ENCODE measurements at places on chromosomes 5 and 9.

GRCh38 chr5:37554938-37555337 lies 175.8 kb downstream of the WDR70 start:
- H3K27ac ChIP-seq = no peak overlapping the region
- peaks cover 6% of the 10 kb centered on the region for H3K36me3 ChIP-seq
- no peaks in the 10 kb centered on the region for H3K4me1 ChIP-seq
- no peak overlapping the region for H3K4me3 ChIP-seq
- no peaks in the 10 kb centered on the region for H3K27me3 ChIP-seq

DNA sequence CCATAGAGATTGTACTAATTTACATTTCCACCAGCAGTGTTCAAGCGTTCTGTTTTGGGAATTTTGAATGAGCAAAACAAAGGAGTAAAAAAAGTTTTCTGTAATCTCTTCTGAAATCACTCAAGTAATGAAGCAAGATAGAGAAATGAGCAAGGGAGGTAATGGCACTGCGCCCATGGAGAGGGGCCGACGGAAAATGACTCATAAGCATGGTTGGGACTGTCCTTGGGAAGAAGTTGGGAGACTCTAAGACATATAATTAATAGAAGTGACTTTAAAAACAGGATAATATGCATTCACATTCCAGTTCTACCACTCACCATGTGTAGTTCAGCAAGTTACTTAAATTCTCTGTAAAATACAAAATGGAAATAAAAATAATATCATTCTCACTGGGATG lies 62.5 kb upstream of the C5orf46 start:
- H3K27me3 ChIP-seq = no peaks in the 10 kb centered on the region
- H3K4me3 ChIP-seq = no peak overlapping the region
- peak overlapping the region; percentile 79 for H3K27ac ChIP-seq
- H3K36me3 ChIP-seq = peaks cover 15% of the 10 kb centered on the region
- DNase-seq = no peak

GRCh38 chr9:134060546-134060945 lies 7.3 kb downstream of the BRD3 start:
- H3K36me3 ChIP-seq = no peaks in the 10 kb centered on the region
- no peak overlapping the region for H3K4me3 ChIP-seq
- no peaks in the 10 kb centered on the region for H3K27me3 ChIP-seq
- peak overlapping the region; percentile 35 for H3K27ac ChIP-seq
- no peak for DNase-seq

GRCh38 chr5:4017076-4017803 lies 421.6 kb downstream of the IRX1 start:
- peaks cover 2% of the 10 kb centered on the region for H3K36me3 ChIP-seq
- H3K4me3 ChIP-seq = no peak overlapping the region
- H3K27ac ChIP-seq = no peak overlapping the region

- no peaks in the 10 kb centered on the region for H3K36me3 ChIP-seq
- H3K4me3 ChIP-seq = no peak overlapping the region
- peaks cover 9% of the 10 kb centered on the region for H3K4me1 ChIP-seq
- no peak overlapping the region for H3K27ac ChIP-seq
- H3K27me3 ChIP-seq = peaks cover 2% of the 10 kb centered on the region
- DNase-seq = no peak
These were observed 79.4 kb upstream of the DIRAS2 start for GRCh38 chr9:90722071-90722470.

DNA sequence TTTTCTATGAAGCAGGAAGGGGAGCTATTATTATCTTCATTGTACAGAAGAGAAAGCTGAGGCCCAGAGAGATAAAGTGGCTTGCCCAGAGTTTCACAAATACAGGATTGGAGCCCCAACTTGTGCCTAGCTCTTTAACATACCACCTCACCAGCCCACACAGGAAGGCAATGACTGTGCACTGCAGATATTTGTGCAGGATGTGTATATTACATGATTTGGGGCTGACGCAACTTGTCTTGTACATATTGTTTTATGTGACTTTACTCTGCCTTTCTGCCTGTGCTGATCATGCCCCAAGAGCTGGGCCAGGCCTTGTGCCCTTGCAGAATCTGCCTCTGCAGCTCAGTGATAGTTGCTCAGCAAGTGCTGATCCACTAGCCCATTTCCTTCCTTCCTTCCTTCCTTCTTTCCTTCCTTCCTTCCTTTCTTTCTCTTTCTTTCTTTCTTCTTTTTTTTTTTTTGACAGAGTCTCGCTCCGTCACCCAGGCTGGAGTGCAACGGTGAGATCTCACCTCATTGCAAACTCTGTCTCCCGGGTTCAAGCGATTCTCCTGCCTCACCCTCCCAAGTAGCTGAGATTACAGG lies 106.6 kb upstream of the TBCA start:
- DNase-seq = no peak
- H3K27ac ChIP-seq = peak overlapping the region; percentile 31
- peaks cover 4% of the 10 kb centered on the region for H3K4me1 ChIP-seq
- peaks cover 19% of the 10 kb centered on the region for H3K27me3 ChIP-seq
- no peak overlapping the region for H3K4me3 ChIP-seq

DNA sequence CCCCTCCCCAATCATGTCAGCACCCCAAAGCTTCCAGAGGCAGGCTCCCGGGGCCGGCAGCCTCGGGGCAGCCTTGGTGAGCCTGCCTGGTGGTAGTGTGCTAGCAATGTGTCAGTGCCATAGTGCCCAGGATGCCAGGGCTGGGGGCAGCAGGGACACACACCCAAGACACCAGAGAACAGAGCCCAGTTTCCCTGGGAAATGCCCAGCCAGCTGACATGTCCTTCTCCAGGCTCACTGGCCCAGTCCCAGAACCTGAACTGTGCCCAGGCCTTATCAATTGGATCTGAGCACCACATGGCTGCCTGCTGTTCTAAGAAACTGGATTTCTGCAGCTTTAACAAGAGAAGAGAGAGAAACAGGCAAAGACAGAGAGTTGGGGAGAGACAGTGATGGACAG lies 74.9 kb upstream of the LRRTM2 start:
- no peak overlapping the region for H3K27ac ChIP-seq
- peaks cover 12% of the 10 kb centered on the region for H3K27me3 ChIP-seq
- no peak for DNase-seq
- H3K4me1 ChIP-seq = peaks cover 58% of the 10 kb centered on the region
- peaks cover 2% of the 10 kb centered on the region for H3K36me3 ChIP-seq
- peak overlapping the region; percentile 4 for H3K4me3 ChIP-seq

DNA sequence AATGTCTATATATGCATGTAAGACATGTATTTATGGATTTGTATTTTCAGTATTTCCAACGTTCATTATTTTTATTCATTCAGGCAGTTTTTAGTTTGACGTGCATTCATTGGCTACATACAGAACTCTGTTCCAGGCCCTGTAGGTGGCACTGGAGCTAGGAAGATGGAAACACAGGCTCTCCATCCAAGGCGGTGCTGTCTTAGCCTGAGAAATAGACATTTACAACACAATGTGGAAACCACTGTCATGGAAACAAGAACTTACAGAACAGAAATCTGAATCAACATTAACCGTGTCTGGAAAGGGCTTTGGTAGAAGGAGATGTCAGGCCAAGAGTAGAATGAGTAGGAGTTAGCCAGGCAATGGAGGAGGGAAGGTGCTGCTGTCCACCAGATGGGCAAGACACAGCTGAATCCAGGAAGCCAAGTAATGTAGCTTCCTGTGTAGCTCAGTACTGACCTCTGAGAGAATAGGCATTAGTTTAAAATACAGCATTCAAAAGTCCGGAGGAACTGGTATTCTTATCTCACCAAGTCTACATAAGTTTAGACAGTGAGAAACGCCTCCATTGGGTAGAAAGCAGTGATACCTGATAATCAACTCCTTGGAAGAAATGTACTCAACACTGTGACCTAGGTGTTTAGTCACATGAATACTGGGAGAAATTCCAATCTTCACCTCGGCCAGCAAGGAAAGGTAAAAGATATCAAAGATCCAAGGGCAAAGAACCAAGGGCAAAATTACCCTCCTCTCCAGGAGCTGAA lies 388.6 kb upstream of the CDH6 start:
- no peak for DNase-seq
- no peak overlapping the region for H3K4me3 ChIP-seq
- H3K4me1 ChIP-seq = peaks cover 8% of the 10 kb centered on the region
- H3K27me3 ChIP-seq = no peaks in the 10 kb centered on the region
- no peaks in the 10 kb centered on the region for H3K36me3 ChIP-seq

DNA sequence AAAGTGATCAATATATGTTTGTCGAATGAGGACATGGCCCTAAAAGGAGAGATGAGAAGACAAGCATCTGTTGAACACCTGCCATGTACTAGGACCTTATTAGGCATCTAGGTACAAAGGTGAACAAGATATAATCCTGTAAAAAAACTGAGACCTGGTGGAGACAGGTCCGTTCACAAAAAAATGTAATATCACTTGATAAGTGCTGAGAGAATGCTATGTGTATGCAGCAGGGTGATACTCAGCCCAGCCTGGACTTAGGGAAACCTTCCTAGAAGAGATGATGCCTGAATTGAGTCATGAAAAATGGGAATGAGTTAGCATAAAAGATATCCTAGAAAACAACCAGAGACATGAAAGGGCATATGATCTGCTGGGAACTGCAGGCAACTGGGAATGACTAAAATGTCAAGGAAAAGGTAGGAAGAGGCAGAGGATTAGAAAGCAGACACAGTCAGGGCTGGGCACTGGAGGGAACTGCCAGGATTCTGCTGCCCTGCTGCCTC lies 108.5 kb downstream of the ADRB2 start:
- H3K4me3 ChIP-seq = no peak overlapping the region
- H3K4me1 ChIP-seq = peaks cover 7% of the 10 kb centered on the region
- DNase-seq = no peak
- peaks cover 7% of the 10 kb centered on the region for H3K27me3 ChIP-seq
- no peaks in the 10 kb centered on the region for H3K36me3 ChIP-seq

- peaks cover 41% of the 10 kb centered on the region for H3K4me1 ChIP-seq
- peak within 1 kb of the TSS; percentile 95 for H3K27ac ChIP-seq
- H3K27me3 ChIP-seq = peaks cover 2% of the 10 kb centered on the region
- H3K36me3 ChIP-seq = peaks cover 12% of the 10 kb centered on the region
These were observed at the start of gene PHF19 for GRCh38 chr9:120876842-120877240. PHF19 (minus strand) TSS chr9:120877188; CDS start chr9:120874741, 2,447 bp downstream.

DNA sequence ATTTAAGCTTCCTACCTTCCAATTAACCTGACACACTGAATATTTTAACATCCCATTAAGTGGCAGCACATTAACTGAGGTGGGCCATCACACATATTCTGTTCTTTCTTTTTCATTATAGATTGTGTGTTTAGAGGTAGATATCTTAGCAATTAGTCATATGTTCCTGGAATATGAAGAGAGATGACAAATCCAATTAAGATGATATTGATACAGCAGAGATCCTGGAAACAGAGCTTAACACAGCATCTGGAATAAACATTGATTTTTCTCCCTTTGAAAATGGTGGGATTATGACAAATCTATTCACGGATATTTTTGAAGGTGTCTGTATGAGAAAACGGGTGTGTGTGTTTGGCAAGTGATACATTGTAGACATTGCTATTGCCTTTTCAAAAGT lies 448.0 kb downstream of the CDH10 start:
- H3K27me3 ChIP-seq = no peaks in the 10 kb centered on the region
- no peak for DNase-seq
- no peak overlapping the region for H3K27ac ChIP-seq

GRCh38 chr5:113447498-113448050 lies 12.8 kb upstream of the TSSK1B start:
- peaks cover 18% of the 10 kb centered on the region for H3K36me3 ChIP-seq
- H3K27ac ChIP-seq = no peak overlapping the region
- H3K4me1 ChIP-seq = peaks cover 4% of the 10 kb centered on the region
- peak; percentile 41 for DNase-seq

- no peaks in the 10 kb centered on the region for H3K36me3 ChIP-seq
- no peak overlapping the region for H3K4me3 ChIP-seq
- DNase-seq = no peak
- no peak overlapping the region for H3K27ac ChIP-seq
- H3K4me1 ChIP-seq = peaks cover 5% of the 10 kb centered on the region
These were observed 99.2 kb upstream of the IQGAP2 start for GRCh38 chr5:76303921-76304320.

GRCh38 chr5:60538955-60539866 lies 160.8 kb downstream of the DEPDC1B start:
- no peak overlapping the region for H3K27ac ChIP-seq
- no peak overlapping the region for H3K4me3 ChIP-seq
- no peak for DNase-seq
- H3K36me3 ChIP-seq = no peaks in the 10 kb centered on the region
- peaks cover 11% of the 10 kb centered on the region for H3K4me1 ChIP-seq

DNA sequence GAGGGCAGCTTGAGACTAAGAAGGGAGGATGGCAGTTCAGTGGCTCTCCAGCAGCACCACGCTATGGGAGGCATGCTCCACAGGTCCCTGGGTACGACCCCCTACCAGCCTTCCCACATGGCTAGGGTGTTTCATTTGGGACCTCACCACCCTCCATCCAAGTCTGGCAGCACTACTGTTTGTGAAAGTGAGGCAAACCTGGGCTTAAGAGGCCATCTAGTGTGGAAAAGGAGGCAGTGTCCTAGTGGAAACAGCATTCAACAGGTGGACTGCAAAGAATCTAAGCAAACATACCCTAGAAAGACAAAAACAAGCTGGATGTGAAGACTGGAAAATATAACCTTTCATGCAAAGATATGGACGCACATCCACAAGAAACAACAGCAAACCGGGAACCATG lies 4.8 kb upstream of the C5orf47 start:
- H3K36me3 ChIP-seq = peaks cover 4% of the 10 kb centered on the region
- H3K27me3 ChIP-seq = peaks cover 13% of the 10 kb centered on the region
- no peak overlapping the region for H3K27ac ChIP-seq

DNA sequence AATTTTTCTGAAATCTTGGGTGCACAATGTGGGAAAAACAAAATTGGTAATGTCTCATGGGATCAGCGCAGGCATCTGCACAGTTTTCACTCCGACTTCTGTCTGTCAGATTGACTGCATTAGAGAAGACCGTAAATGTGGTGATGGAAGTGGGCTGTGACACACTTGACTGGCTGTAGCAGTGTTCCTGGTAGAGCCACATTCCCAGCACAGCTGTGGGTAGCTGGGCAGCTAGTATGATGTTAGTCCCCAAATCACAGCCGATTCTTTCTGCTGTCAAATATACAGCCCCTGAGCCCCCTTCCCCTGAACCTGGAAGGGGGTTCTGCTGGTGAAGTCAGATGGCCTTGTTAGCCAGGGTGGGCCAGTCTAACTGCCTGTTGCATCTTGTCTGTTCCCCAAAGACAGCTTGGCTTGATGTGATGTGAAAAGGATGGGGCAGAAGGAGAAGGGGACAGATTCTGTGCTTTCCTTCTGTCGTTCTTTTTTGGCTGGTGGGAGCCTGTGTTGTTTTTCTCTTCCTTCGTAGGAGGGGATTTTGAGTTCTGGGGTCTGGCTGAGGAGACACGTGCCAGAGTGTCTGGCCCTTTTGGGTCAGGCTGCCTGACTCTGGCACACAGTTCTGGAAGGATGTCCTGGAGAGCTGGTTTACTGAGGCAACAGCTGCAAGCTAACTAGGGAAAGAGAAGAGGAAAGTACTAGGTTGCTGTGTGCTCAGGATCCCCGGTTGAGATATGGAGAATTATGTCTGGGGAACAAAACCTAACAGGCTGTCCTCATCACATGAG lies 66.4 kb upstream of the SPRY4 start:
- peak overlapping the region; percentile 96 for H3K27ac ChIP-seq
- H3K4me3 ChIP-seq = peak overlapping the region; percentile 36
- H3K36me3 ChIP-seq = peaks cover 12% of the 10 kb centered on the region
- H3K27me3 ChIP-seq = no peaks in the 10 kb centered on the region

- no peaks in the 10 kb centered on the region for H3K36me3 ChIP-seq
- no peak overlapping the region for H3K4me3 ChIP-seq
- no peaks in the 10 kb centered on the region for H3K4me1 ChIP-seq
- no peak overlapping the region for H3K27ac ChIP-seq
- DNase-seq = no peak
These were observed 524.1 kb downstream of the TMEM38B start for GRCh38 chr9:106218427-106218826.
